ENCODE measurements at places on chromosomes 16 and 17.
A peak's percentile ranks its signal among the peaks of the same experiment; 100 is the strongest.

GRCh38 chr17:67959510-67959909 lies 36.8 kb downstream of the C17orf58 start:
- no peak for DNase-seq

GRCh38 chr16:52727441-52727840 lies 180.5 kb upstream of the TOX3 start:
- no peak for DNase-seq

DNA sequence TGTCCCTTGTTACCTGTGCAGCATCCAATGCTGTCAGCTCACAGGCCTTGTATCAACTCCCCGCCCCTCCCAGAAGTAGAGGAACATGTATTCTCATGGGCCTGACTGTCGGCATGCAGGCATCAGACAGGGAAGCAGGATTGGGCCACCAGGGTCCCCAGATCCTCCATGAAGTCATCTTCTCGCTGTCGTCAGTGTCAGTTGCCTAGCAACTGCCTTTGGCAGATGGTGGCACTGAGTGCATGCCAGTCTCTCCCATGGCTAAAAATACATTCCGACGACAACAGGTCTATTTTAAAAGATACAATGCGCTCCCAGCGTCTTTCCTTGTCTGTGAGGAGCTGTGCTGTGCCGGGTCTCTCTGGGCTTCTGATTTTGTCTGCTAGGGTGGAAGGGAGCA lies 36.8 kb upstream of the CES5A start:
- DNase-seq = no peak

DNA sequence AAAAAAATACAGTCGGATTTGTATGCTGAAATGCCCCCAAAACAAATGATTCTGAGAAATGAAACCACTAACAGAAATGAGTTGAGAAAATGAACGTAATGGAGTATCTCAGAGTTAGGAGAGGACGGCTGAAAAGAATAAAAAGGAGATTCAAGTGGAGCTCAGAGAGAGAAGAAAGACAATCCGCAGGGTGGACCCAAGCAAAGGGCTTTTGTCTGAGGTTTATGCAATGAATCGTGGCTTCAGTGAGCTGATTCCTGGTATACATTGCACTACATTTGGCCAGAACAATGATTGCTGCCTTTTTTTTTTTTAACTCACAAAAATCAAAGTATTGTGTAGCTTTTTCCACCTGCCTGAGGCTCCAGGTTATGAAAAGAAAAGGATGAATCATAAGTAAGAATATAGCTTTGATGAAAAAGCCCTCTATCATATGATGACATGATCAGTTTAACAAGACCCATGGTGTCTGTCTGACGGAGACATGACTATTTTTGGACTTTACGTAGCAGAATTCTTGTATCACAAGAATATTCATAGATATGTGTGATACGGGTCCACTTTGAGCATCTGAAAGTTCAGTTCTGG lies 4.4 kb upstream of the MED9 start:
- DNase-seq = no peak

GRCh38 chr16:47699106-47699505 lies 238.0 kb downstream of the PHKB start:
- no peak for DNase-seq

DNA sequence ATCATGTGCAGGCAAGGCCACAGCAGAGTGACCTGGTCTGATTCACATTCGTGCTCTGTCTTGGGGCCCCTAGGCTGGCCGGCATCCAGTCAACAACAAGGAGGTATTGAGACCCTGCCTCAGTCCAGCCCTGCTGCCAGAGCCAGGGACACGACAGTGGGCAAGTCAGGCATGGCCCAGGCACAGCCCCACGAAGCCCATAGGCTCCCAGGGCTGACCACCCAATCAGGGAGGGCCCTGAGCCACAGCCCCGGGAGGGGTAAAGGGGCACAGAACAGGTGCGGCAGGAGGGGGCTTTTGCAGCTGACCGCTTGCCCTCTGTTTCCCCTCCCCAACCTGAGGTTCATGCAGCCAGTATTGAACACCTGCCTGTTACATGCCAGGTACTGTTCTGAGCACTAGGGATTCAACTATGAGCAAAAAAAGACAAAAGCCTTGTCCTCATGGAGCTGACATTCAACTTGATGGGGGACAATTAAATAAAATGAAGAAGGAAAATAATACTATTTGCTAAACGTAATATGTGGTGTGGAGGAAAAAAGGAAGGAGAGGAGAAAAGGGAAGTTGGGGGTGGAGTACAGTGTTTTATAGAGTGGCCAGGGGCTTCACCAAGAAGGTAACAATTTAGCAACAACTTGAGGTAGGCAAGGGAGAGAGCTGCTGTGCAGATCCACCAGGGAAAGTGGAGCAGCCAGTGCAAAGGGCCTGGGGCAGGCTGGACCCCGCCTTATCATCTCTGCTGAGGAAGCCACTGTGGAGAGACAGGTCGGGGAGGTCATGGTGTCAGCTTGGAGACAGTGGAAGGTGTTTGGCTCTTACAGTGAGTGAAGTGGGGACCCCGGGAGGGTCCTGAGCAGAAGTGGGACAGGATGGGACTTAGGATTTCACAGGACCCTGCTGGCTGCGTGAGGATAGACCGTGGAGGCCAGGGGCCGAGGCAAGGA lies 6.1 kb downstream of the DRC3 start:
- no peak for DNase-seq

DNA sequence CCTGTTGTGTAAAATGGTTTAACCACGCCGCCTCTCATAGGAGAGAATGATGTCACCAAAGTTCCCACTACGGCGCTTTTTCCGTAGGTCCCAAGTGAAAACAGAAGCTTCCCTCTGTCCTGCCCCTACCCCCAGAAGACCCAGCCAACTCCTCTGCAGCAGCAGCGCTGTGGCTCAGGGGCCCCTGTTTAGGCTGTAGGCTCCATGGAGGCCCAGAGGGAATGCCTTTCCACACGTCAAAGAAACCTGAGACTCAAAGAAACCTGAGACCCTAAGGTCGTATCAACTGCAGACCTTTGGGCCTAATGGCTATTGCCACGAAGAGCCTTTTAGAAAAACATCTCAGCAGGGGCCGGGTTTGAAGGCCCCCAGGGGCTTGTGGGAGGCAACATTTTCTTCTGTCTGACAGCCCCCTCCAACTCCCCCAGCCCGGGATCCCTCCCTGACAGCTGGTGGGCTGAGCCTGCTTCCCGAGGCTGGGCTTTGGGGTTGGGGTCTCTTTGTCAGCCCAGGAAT lies 43.1 kb upstream of the MEAK7 start:
- no peak for DNase-seq

- no peak for DNase-seq
These were observed 15.7 kb downstream of the MVP start for GRCh38 chr16:29835926-29836325.

GRCh38 chr16:88058817-88059216 lies 107.6 kb downstream of the BANP start:
- no peak for DNase-seq

DNA sequence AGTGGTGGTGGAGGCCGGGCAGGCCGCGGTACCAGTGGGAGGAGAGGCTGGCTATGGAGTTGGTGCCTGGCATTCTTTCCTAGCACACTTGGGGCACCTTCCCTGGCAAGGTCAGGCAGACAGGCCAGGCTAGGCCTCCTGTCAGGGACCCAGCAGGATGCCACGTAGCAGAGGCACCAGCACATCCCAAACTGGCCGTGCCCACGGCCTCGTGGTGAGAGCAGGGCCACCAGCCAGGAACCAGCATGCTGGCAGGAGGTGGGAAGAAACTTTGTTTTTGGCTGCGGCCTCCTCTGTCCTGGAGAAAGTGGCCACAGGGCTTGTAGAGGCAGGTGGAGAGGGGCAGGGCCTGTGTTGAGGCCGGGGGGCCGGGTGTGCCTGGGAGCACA lies 57.6 kb upstream of the CBFA2T3 start:
- DNase-seq = no peak

DNA sequence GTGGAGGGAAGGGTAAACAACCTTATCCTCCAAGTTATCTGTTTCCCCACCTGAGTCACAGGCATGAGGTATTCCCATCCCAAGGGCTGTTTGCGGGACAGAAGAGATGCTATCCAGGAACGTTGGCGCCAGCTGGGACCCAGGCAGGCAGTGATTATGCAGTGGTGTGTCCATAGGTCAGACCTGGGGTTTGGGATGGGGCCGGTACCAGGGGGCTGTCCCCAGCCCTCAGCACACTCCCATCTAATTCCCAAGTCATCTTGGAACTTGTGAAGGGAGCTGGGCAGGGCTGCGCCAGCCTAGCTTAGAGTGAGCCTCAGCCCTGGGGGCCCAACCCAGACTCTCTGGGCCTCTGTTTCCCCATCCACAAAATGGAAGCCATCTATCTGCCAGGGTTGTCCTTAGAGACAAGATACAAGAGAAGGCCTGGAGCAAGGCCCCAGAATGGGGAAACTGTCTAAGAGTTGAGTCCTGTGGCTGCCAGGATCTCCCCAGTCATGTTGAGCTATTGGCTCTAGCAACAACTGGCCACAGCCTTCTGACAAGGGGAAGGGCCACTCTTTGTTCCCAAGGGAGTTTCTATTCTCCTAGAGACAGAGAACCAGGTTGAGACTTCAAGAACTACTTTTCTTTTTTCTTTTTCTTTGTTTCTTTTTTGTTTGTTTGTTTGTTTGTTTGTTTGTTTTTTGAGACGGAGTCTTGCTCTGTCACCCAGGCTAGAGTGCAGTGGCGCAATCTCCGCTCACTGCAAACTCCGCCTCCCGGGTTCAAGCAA lies 9.8 kb upstream of the JUP start:
- no peak for DNase-seq

GRCh38 chr17:34703533-34703932 lies 124.2 kb downstream of the TMEM132E start:
- no peak for DNase-seq

DNA sequence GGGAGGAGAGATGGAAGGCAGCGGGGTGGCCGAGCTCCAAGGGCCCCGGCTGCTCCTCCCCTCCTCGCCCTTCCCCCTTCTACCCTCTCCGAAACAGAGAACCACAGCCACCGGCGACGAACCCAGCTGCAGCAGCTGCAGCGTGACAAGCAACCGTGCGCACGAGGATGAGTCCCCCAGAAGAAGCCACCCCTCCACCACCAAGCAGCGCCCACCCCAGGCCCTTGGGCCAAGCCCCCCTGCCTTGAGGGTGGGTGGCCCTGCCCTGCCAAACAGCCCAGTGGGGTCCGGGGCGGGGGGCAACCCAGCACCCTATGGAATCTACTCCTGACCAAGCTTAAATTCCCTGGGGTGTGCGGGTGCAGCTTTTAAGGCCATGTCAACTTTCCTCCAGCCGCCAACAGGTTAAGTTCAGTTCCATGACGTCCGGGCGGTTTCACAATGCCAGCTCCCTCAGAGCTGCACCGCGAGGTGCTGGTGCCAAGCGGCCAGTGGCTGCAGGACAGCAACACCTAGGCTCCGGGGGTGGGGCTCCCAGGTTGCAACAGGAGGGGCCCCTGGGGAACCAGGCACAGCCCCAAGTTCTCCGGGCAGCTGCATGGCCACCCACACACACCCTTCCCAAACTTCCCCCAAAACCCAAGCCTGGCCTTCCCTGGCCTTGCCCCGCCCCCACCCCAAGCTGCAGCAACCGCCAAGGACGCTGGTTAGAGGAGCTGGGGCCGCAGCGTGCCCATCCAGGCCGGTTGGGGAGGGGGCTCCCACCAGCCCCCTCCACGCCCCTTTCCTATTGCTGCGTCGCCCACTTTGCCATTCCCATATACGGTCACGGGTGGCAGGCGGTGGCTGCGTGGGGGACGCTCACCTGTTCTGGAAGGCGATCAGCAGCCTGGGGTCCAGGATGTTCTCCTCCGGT lies 2.0 kb downstream of the CBX4 start:
- peak; percentile 62 for DNase-seq

DNA sequence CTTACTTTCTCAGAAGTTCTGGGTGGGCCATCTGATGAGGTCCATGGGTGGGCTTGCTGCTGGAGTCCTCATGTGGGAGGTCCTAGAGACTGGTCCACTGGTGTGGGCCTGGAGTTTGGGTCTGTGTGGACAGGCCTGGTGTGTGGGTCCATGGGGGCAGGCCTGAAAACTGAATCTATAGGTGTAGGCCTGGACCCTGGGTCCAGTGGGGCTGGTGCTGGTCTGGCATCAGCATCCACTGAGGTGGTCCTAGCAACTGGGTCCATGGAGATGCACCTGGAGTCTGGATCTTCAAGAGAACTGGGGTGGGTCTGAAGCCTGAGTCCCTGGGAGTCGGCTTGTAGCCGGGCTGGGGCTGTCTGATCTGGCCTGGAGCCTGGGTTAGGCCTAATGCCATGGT lies 253.8 kb upstream of the CCL2 start:
- DNase-seq = no peak

DNA sequence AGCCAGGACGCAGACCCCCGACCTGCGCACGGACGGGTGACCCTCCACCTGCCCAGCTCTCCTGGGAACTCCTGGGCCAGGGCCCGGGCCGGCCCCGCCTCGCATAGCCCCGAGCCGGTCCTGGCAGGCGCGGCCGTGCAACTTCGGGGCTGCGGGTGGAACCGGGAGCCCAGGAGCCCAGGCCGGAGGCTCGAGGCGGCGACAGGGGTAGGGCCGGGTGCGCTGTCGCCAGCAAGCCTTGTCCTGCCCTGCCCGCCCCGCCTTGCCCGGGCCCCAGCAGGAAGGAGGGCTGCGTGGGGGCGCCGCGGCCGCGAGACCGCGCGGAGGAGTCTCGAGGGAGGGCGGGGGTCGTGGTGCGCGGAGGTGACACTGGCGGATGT lies 408 bp downstream of the LMF1 start:
- no peak for DNase-seq

- no peak for DNase-seq
These were observed 158.6 kb downstream of the SALL1 start for GRCh38 chr16:50992350-50993032.

- DNase-seq = no peak
These were observed 68.3 kb downstream of the SNX11 start for GRCh38 chr17:48175692-48176470.

GRCh38 chr17:28216052-28216451 lies 102.9 kb upstream of the TMEM97 start:
- no peak for DNase-seq

DNA sequence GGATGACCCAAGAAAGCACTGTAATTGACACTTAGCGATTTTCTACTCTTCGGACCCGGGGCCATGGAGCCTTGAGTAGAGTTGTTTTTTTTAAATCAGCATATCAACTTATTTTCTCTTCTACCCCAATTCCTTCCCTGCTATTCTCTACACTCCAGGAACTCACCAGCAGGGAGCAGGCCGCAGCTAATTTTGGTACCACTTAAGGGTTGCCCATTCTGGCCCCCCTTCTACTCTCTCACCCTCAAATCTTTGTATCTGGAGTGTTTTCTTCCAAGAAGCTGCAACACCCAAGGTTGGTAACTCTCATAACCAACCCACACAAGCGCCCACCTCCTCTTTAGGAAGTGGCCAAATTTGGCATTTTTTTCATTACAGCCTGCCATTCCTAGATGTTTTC lies 5.5 kb upstream of the ERAL1 start:
- no peak for DNase-seq

- DNase-seq = peak; percentile 33
These were observed at the start of gene DDX19B for GRCh38 chr16:70298988-70299938. TSS of gene DDX19B (plus strand) at chr16:70299186. CDS start at chr16:70299298, 112 bp downstream.

- DNase-seq = no peak
These were observed 835 bp downstream of the FBXL16 start for GRCh38 chr16:704552-705380.
